CD4-positive, alpha-beta T cell treated with Interleukin-4 for 1 hour (primary cell): ENCODE measurements at places on chromosomes 12 and 14.

GRCh38 chr14:99072433-99072832 lies 199.6 kb downstream of the BCL11B start:
- no peak for DNase-seq

DNA sequence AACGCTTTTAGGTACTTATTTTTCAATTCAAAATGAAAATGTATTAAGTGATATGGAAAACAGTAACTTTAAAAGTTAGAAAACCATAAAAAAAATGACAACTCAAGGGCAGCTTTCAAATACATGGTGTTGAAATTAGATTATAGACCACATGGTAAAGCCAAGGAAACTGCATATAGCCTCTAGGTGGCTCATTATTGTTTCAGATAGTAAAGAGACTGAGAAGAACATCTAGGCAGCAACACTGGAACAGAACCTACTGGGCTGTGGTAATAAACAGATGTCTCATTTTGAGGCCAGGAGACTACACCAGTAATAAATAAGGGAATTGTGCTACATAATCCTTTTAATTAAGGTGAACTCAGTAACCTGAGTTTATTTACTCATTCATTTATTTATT lies 13.0 kb downstream of the FBXO33 start:
- DNase-seq: no peak

GRCh38 chr12:15591811-15592210 lies 197.4 kb downstream of the EPS8 start:
- no peak for DNase-seq

GRCh38 chr14:51516706-51517395 lies 134.9 kb upstream of the FRMD6 start:
- no peak for DNase-seq

DNA sequence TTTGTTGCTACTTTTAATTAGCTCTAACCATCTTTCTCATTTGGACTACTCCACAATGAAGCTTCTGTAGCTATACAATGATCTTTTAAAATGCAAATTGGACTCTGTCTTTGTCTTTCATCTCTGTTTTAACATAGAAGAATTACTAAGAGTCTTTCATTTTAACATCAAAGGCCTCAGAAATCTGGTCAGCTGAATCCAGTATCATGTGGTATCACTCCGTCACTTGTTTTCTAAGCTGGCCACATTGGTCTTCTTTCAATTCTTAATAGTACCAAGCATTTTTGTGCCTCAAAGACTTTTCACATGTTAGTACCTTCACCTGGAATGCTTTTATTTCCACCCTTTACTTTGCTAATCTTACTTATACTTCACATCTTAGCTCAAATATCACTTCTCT lies 95.5 kb upstream of the SLC16A7 start:
- no peak for DNase-seq

GRCh38 chr12:93813972-93814821 lies 137.0 kb downstream of the CRADD start:
- no peak for DNase-seq

DNA sequence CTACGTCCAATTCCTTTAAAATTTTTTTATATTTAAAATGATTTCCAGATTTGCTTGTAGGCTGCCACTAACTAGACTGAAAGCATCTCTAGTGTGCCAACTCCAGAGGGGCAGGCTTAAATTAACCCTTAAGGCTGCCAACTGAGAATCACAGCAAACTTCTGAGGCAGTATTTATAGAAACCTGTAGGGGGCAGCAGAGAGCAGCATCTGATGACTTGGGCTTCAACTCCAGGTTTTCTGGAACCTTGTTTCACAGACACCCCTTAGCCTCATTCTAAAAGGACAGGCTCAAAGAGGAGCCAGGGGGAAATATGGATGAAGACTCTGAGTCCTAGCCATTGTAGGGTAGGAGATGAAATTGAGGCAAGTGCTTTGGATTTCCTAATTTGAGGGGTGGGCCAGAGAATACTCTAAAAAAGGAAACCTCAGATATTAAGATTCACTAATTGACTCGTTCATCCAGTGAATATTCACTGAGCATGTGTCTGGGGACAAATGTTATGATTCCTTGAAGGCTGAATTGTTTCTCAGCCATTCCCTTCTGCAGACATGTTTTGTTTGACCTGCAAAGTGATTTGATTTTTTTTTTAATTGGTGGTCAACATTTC lies 63.3 kb upstream of the HSPB8 start:
- no peak for DNase-seq

DNA sequence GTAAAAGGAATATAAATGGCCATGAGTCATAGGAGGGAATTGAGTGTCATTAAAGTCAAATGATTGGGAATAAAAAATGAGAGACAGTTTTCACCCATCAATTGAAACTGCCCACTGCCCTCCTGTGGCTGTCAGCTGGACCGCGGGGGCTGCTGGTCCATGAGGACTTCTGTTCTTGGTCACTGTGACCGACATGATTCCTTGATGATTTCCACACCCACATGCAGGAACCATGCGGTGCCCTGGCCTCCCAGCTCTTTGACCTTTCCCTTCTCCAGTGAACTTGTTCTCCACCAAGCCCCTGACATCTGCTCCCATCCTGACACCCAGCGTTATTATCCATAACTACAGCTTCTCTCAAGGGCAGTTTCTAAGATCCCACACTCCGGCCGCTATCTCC lies 48.4 kb downstream of the C12orf75 start:
- no peak for DNase-seq

DNA sequence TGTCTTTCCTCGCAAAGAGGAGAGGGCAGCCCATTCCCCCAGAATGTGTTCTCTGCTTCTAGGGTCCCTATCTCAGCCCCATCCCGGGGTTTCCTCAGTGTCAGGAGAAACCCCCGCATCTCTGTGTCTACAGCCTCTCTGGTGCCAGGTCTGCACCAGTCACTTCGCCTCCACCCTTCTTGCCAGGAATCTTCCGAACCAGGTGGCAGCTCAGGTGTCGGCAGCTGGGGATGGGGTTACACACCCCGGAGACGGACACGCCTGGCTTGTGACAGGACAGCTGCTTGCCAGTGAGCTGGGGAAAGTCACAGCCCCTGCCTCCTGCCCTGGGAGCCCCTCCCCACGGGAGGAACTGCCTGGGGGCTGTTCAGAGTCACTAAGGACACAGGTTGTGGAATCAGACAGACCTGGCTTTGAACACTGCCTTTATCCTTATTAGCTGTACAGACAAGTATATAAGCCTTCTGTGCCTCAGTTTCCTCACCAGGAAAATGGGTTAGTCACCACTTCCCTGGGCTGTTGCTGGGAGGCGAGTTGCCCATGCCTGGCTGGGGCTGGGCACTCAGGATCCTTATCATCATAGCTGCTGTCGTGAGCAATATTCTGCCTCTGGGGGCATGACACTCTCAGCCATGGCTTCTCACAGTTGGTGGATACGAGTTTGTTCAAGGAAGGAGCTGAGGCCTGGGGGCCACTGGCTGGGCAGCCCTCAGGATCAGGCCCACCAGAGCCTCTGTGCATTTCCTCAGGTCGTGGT lies 10.8 kb downstream of the HIP1R start:
- no peak for DNase-seq

DNA sequence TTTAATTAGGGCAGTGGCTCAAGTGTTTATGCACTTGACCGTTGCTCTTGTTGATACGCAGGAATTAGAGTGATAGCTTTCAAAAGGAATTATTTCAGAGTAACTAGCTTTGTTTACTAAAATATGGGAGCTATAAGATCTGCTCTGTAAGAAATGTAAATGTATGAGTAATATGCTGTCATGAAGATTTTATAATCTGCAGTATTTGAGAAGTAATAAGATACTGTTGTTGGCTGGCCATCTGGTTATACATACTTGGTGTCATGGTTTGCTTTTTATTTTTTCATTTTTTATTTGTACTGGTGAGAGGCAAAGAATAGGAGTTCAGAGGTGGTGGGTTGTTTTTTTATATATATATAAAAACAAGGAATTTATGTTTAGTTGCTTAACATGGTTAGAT lies 58.5 kb downstream of the PLXNC1 start:
- no peak for DNase-seq

DNA sequence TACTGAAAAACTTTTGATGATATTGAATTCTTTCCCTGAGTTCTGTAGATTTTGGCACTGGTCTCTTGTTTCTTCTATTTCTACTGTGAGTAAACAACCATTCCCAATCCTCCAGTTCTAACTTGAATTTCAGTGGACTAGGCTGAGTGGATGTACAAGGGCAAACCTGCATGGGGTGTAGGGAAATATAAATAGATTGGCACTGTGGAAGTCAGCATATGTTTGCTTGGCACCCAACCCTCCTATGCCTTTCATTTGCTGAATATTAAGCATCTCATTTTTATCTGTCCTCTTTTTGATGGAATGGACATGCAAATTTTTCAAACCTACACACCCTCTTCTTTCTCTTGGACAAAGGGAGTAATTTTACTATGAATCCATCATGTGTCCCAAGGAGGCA lies 828.3 kb downstream of the DIO2 start:
- no peak for DNase-seq

- DNase-seq: no peak
Measured at GRCh38 chr12:26272851-26273250, 77.5 kb downstream of the SSPN start.

DNA sequence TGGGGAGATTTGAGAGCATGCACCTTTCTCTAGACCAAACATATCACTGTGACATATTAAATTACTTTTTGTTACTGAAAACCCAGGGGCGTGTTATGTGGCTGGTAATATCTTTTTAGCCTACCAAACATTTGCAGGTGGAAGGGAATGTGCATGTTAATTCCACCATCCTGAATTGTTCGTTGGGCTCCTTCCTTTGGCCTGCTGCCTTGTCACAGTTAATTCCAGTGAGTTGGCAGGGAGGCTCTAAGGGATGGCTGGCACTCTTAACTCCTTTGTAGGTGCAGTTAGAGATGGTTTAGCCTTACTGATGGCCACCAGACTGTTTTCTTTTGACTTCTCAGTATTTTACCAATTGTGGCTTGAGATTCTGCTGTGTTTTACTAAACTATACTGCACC lies 64.5 kb downstream of the DIP2B start:
- no peak for DNase-seq

- no peak for DNase-seq
Measured at GRCh38 chr12:84361651-84362551, 550.7 kb downstream of the SLC6A15 start.
